ENCODE measurements at places on chromosomes 16 and 17.

- DNase-seq, result no peak
These were observed 79.1 kb downstream of the C17orf67 start for GRCh38 chr17:56754523-56755208.

- no peak for DNase-seq
These were observed 10.8 kb upstream of the CDR2 start for GRCh38 chr16:22385196-22385595.

GRCh38 chr17:4497101-4497824, 1.4 kb upstream of the SPNS2 start:
- DNase-seq, result peak; percentile 47

DNA sequence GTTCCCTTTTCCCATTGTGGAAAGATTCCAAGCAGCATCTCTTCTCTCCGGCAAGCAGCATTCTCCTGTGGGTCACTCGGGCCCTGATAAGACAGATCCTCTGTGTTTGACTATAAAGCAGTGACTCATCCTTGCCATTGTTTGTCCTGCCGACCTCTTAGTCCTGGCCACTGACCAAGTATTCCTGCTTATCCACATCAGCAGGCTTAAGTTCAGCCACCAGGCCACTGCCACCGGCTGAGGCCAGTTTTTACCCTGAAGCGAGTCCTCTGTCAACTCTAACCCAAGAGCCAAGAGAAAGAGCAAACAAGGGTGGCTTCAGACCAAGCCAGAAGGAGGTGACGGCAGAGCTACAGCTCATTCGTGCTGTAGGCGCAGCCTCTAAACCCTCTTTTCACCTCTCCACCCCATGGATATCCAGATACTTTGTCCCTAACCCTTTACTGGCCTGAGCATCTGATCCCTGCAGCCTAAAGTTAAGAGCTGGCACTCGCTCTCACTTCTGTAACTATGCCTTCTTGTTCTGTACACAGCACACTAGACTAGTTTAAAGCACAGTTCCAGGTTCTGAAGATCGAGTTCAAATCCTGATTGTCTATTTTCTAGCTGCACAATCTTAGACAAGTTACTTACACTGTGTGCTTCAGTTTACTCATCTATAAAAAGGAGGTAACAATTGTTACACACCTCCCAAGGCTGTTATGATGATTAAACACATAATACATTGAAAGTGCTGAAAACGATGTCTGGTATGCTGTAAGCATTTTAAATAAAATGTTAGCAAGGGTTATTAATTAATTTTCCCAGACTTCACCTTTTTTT, 31.0 kb downstream of the SOX9 start:
- no peak for DNase-seq

DNA sequence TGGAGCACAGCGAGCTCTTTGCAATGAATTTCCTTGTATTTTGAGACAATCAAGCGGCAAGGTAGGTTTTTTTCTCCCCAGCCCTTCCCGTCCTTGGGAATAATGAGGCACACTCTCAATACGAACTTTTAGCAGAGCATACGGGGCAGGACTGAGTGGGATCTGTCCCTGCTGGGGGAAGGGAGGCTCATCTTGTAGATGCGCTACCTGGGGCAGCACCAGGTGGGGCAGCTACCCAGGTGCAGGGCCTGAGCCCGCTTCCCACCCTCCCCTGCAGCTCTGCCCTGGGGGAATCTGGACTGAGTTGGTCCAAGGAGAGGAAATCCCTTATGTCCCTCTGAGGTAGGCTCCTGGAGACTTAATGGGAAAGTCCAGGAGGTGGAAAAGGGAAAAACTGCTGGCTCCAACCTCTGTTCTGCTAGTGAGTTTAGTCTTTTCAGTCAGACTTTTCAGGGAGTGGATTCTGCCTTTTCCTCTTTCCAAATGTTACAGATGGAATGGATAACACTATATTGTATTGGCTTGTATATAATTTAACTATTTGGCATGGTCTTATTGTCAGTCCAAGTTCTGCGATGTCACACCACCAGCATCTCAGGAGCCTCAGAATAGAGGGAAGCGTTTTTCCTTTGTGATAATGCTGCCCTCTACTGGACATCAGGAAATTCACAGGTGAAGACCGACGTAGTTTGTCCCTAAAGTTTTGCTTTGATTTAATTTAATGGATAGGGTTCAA, 9.6 kb upstream of the CES1 start:
- no peak for DNase-seq

DNA sequence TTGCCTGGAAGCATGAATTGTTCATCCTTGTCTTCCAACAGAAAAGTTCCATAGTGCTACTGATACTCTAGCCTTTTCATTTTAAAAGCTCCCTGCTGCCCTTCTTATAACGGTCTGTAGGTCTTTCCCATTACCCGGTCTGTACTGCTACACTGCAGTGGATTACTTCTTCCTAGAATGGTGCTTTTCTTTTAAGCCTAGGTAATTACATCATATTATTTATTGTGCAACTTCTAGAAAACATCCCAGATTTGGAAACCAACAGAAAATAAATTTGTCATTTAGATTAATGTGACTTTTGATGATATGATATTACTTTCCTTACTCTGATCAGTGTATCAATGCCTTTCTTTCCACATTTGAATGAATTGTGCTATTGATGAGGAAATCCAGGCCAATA, 199.4 kb downstream of the TANC2 start:
- DNase-seq, result no peak

DNA sequence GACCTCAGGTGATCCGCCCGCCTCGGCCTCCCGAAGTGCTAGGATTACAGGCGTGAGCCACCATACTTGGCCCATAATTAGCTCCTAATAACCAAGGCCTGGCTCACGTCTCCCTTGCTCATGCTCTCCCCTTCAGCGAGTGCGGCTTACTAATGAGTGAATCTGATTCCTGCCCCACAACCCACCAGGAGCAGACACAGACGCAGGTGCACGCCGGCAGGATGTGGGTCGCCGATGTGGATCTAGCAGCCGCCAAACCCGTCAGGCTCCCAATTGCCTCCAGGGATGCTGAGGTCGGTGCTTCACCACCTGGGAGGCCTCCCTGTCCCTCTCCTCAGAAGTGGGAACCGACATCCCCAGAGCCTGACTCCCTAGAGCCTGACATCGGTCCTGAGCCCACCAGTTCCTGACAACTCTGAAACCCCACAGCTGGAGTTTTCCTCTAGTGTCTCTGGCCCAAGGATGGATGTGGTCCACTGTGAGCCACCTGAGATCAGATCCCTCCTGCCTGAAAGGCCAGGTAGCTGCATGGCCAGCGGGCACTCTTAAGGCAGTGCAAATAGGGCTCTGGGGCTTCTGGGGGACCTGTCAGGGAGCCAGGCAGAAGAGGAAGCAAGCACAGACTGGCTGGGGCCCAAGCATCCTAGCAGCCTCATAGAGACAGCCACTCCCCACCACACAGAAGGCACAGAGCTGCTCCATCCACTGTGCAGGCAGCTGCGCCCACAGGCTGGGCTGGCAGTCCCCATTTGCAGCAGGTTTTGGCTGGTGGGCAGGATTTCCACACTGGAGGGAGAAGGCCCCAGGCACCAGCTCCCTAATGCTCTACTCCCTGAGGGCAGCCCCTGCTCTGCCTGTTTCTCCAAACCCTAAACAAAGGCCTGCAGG, 10.8 kb downstream of the EXOC7 start:
- DNase-seq, result no peak

GRCh38 chr16:57235128-57236021, 9.7 kb upstream of the ARL2BP start:
- no peak for DNase-seq

DNA sequence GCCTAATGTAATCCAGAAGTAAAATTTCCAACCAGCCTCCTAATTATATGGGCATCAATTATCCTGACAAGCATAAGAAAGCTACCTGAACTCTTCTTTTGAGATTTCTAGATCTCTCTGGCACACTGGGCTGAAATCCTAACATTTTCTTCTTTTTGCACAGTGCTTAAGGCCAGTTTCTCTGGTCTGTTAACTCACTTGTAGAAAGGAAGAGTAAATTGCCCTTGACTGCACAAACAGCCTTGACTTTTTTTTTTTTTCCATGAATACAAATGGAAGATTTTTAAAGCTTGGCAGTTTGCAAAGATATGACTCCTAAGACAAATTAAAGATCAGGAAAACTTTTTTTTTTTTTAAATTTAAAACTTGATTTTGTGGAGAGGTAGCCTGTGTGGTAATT, 291.2 kb upstream of the MON1B start:
- DNase-seq, result no peak

DNA sequence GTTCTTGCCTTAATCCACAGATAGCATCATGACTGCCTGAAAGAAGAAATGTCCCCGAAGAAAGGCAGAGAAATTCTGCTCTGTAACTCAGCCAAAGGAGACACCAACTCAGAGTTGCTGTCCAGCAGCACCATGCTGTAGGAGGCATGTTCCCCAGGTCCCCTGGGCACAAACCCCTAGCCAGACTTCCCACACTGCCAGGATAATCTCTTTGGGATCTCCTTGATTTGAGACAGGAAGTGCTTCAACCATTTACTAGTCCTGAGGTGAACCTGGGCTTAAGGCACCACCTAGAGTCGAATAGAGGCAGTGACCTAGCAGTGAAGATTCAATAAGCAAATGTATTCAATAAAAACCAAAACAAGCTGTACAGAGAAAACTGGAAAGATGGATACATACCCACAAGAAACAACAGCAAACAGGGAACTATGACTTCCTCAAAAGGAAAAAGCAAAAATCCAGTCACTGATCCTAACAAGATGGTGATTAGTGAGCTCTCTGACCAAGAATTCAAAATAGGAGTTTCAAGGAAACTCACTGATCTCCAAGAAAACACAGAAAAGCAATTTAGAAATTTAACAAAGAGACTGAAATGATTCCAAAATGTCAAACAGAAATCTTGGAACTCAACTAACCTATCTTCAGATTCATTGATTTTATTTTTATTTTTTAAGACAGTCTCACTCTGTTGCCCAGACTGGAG, 5.7 kb downstream of the OR4D2 start:
- no peak for DNase-seq

- DNase-seq, result no peak
These were observed 3.7 kb upstream of the TMEM231 start for GRCh38 chr16:75559564-75560372.

GRCh38 chr16:71853413-71853812, 7.6 kb downstream of the ATXN1L start:
- DNase-seq, result no peak

DNA sequence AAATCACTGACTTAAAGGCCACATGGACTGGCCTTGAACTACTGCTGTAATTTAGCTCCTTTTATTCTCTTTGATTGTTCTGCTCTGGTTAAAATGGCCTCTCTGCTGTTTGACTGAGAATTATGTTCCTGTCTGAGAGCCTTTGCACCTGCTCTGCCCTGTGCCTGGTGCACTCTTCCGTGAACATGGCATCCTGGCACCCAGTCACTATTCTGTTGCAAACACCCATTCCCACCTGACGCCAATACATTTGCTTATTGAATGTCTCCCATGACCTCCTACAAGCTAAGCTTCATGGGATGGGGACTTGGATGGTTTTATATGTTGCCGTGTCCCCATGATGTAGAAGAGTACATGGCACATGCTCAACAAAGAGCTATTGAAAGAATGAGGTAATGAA, 20.1 kb downstream of the HSD17B2 start:
- no peak for DNase-seq

- no peak for DNase-seq
These were observed 15.4 kb downstream of the SEZ6L2 start for GRCh38 chr16:29883987-29884386.

DNA sequence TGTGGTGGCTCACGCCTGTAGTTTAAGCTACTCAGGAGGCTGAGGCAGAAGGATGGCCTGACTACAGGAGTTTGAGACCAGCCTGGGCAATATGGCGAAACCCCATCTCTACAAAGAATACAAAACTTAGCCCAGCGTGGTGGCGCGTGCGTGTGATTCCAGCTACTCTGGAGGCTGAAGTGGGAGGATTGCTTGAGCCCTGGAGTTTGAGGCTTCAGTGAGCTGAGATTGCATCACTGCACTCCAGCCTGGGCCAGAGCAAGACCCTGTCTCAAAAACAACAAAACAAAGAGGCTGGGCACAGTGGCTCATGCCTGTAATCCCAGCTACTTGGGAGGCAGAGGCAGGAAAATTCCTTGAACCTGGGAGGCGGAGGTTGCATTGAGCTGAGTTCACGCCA, 7.0 kb upstream of the CSNK1D start:
- DNase-seq, result no peak

- DNase-seq, result no peak
These were observed 55.9 kb downstream of the MYO18A start for GRCh38 chr17:29124135-29124924.

DNA sequence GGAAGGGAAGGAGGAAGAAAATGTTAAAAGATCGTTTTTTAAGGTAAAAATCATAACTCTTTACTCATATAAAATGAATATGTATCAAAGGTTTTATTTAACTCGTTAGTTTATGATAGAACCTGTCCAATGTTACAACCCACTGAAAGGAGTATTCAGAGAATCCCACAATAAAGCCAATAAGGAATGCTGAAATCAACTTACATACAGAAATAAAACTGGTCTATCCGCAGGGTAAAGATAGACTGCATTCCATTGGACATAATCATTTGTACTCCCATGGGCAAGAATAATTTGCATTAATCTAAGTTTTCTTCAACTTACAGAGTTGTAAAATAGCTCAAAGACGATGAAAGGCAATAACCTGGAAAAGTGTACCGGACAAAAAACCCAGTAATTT, 17.9 kb upstream of the BEAN1 start:
- DNase-seq, result no peak

GRCh38 chr17:63598281-63598680, 2.4 kb upstream of the TACO1 start:
- no peak for DNase-seq

GRCh38 chr17:1590029-1590746, 27.6 kb upstream of the PITPNA start:
- peak; percentile 62 for DNase-seq

- peak; percentile 22 for DNase-seq
These were observed 22.1 kb downstream of the EMP2 start for GRCh38 chr16:10558305-10558704.

DNA sequence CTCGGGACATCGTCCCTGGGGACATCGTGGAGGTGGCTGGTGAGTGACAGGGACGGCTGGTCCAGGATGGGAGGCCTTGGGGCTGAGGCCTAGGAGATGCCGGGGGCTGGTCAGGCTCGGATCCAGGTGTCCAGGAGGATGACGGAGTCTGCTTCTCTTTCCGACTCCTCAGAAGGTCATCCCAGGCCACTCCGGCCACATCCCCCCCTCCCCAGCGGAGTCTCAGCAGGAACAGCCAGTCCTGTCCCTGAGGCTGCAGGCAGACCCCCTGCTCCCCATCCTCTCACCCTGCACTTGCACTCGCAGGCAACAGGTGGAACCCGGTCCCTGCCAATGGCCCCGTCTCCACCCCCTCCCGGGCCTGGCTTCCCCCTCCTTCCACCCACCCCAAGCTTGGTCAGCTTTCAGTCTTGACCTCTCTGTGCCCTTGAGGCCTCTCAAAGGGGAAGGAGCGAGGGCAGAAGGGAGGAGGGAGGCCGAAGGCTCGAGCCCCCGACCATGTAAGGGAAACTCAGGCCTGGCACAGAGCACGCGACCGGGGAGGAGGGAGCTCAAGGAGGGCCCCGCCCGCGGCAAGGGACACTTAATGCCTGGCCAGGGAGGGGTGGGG, 4.4 kb downstream of the ATP2A1 start:
- no peak for DNase-seq

GRCh38 chr16:84955427-84955826, 55.9 kb downstream of the ZDHHC7 start:
- DNase-seq, result no peak
